T-helper 17 cell (primary cell): ENCODE measurements at places on chromosomes 11 and 22.

DNA sequence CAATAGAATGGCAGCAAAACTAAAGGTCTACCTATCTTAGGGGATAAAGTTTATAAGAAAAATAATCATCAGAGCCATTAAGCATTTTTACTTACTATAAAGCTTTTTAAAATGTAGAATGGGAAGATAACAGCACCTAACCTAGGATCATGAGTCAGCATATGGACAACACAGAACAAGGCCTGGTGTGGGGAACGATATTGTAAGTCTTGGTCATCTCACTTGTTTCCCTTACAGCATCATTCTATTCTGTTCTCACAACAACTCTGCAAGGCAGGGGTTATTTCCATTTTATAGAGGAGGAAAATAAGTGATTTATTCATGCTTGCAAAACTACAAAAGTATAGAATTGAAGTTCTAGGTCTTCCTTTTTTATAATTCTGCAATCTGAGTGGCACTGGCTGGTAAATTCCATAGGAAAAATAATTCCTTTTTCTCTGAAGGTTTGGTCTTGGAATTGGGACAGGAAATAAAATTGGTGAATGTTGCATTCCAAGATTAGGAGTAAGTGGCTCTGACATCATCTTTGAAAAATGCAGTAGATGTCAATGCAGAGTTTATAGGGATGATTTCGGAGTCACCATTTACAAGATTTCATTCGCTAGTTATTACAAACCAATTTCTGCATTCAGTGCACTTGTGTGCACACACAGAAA lies 423.0 kb downstream of the DYNC2H1 start:
- DNase-seq: no peak

DNA sequence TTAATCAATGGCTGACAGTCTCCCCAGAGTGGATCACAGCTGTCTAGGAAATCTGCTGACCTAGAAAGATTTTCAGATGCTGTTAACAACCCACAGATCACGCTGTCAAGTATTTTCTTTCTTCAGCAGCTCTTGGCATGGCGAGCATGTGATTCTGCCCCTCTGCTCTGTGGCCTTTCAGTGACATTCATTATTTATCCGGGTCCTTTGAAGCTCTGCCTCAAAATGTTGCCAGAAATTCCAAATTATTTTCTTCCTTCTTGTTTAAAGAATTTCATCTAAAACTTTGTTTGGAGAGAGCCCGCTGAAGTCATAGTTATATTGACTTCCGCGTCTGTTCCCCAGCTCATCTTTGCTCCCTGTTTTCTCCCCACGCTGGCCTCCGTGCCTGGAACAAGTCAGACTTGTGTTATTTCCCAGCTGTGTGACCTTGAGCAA lies 134.1 kb downstream of the COMMD9 start:
- DNase-seq: no peak

DNA sequence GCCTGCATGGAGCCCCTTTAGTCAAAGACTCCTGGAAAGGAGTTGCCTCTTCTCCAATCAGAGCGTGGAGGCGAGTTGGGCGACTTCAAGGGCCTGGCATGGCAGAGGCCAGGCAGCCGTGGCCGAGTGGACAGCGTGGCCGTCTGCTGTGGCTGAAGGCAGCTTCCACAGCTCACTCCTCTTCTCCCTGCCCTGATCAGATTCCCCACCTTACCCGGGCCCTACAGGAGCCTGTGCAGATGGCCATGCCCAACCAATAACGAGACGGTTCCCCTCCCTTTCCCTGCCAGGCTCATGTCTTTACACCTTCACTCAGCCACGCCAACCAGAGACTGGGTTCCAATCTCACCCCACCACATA lies 20.0 kb upstream of the SLC22A12 start:
- no peak for DNase-seq

DNA sequence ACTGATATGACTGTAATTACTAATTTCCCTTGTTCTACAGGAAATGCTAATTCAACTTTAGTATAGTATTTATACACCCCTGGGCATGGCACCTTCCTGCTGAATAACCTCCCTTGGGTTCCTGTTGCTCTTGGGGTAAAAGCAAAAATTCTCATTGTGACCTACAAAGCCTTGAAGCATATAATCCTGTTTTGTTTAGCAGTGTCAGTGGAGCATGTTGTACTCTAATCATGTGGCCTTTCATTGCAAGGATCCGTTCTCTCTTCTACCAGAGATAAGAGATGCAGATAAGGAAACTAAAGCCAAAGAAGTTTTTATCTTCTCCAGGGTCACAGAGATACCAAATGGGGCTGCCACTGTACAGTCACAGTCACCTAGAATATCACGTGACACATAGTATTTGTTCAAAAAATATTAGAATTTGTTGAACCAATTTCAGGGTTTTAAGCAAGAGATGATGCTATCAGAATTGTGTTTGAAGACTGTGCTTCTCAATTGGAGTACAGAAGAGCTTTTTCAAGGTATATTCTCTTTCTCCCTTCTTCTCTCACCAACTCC lies 25.1 kb downstream of the CSRP3 start:
- no peak for DNase-seq

DNA sequence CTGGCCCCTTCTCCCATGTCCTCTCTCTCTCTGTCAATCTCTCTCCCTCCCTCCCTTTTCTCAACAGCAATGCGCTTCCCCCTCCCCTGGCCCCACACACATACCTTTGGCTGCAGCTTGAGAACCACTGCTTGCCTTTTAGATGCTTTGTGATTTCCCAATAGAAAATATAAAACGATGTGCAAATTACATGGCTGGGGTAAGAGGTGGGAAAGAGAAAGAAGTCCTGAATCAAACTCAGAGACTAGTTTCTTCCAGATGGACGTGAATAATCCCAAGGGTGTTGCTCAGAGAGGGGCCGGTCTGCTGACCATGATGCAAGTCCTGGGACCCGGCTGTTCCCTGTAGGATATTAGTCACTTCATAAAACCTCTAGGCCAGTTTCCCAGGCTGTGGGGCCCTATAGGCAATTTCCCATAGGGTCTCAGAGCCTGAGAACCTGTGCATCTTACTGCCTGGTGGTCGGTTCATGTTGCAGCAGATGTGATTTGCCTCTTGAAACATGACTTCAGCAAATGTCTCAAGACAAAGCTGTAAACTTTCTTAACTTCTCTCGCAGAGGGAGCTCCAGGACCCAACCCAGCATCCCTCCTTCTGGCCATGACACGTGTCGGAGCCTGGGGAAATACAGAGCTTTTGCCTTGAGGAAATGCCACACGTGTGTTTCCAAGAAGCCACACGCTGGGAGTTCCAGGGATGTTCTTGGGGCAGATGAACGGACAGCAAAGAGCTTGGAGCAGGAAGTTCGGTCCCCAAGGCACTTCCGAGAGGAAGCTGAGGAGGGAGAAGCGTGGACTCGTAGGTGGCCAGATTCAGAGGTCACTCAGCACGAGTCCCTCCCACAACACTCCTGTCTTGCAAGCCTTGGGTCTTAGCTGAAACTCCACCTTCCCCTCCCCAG lies 34.5 kb upstream of the ETS1 start:
- DNase-seq: no peak

GRCh38 chr11:86291466-86292262 lies 10.4 kb upstream of the HIKESHI start:
- DNase-seq: peak; percentile 36

DNA sequence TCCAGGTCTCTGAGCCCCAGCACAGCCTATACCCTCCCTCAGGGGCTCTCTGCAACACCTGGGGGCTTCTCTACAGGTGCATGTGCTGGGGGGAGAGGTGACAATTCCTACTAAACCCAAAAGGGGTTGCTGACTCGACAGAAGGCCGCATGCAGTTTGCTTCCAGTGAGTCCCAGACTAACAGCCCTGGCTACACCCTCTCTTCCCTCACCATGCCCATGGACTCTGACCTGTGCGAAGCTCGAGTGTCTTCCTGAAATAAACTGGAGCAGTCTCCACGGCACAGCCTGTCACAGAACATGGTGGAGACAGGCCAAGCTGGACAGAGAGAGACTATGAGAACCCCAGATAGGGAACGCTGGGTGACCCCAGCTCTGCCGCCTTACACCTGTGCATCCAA lies 16.6 kb downstream of the PLEKHA7 start:
- DNase-seq: no peak

- DNase-seq: no peak
Observed at GRCh38 chr11:47943721-47944586, 36.4 kb upstream of the PTPRJ start.

DNA sequence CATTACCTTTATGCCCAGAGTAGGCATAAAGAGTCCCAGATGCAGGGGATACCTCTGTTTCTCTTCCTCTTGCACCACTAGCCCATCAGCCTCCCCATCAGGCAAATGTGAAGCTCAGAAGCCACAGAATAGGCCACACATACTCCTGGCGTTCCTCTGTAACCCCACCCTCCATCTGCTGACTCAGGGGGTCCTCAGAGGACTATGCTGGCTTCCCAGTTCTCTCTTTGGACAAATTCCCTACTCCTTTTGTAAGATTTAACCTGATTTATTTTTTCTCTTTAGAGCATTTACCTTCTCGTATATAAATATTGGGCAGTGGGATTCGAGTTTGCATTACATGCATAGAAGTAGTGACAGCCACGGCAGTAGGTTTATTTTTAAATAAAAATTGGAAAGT lies 262.3 kb upstream of the CADM1 start:
- DNase-seq: no peak

DNA sequence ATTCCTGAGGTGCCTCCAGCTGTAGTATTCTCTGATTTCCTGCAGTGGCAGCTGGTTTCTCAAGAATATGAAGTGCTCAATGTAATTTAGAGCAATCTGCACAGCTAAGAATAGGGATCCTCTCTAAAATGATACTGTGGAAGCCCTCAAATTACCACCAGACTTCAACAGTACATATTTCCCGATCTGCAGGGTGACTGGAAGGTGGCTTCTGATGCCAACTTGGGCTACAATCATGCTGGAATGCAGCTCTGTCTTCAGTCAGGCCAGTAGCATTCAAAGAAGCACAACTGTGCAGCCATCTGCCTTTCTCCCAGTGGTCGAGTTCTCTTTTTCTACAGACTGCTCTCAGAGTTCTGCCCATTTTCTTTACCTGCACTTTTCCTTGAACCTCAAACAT lies 55.5 kb upstream of the CD5 start:
- no peak for DNase-seq

- DNase-seq: no peak
Observed at GRCh38 chr11:115208808-115209259, 295.4 kb downstream of the CADM1 start.

GRCh38 chr11:12449961-12450715 lies 72.8 kb downstream of the PARVA start:
- no peak for DNase-seq

GRCh38 chr11:2381494-2382128 lies 4.5 kb downstream of the CD81 start:
- DNase-seq: no peak

- no peak for DNase-seq
Observed at GRCh38 chr11:112247201-112247600, 13.5 kb downstream of the PLET1 start.

GRCh38 chr22:32632512-32633315 lies 158.1 kb downstream of the FBXO7 start:
- no peak for DNase-seq
